Neural cell (in vitro differentiated cells): ENCODE measurements at places on chromosomes 3 and 15. TPM values are rescaled to one million over a fixed set of nuclear protein-coding genes. Genes with fewer than 3 reads are reported as not detected.

FBXL2 gene
- polyA plus RNA-seq = 82.0 and 93.0 TPM in 2 replicates

FANCD2OS gene
- not detected in 2 replicates for polyA plus RNA-seq

AMOTL2 gene
- polyA plus RNA-seq = 30.1 and 56.6 TPM in 2 replicates

SKIC8 gene
- polyA plus RNA-seq = 160 and 170 TPM in 2 replicates

ALDH1A2 gene
- 0.24 and 0.72 TPM in 2 replicates for polyA plus RNA-seq

KCNAB1 gene
- 14.9 and 17.0 TPM in 2 replicates for polyA plus RNA-seq

MAN2C1 gene
- polyA plus RNA-seq = 261 and 340 TPM in 2 replicates

NAA50 gene
- 58.9 and 69.6 TPM in 2 replicates for polyA plus RNA-seq

CLDND1 gene
- 132 and 162 TPM in 2 replicates for polyA plus RNA-seq

CILP gene
- 1.4 and 1.6 TPM in 2 replicates for polyA plus RNA-seq

ZIC1 gene
- 134 and 183 TPM in 2 replicates for polyA plus RNA-seq

EFHB gene
- 1.0 and 4.3 TPM in 2 replicates for polyA plus RNA-seq

ADGRG7 gene
- not detected in 2 replicates for polyA plus RNA-seq

SOX2 gene
- 7.2 and 7.5 TPM in 2 replicates for polyA plus RNA-seq

SERINC4 gene
- 0.38 and 0.47 TPM in 2 replicates for polyA plus RNA-seq

IL5RA gene
- polyA plus RNA-seq = 0.10 TPM in 1 of 2 replicates, not detected in the other

FBXL22 gene
- polyA plus RNA-seq = 0.28 and 0.41 TPM in 2 replicates

AGBL1 gene
- 0.12 TPM in 1 of 2 replicates, not detected in the other for polyA plus RNA-seq

GPR149 gene
- 10.7 and 10.9 TPM in 2 replicates for polyA plus RNA-seq

ARPP21 gene
- polyA plus RNA-seq = 8.3 and 12.8 TPM in 2 replicates

FAM227B gene
- 0.88 and 1.7 TPM in 2 replicates for polyA plus RNA-seq

OCA2 gene
- 0.97 TPM in 1 of 2 replicates, not detected in the other for polyA plus RNA-seq

ATP8B4 gene
- 1.0 and 2.9 TPM in 2 replicates for polyA plus RNA-seq

ZNF621 gene
- polyA plus RNA-seq = 8.0 and 8.1 TPM in 2 replicates

ROPN1 gene
- polyA plus RNA-seq = not detected in 2 replicates

COL6A5 gene
- polyA plus RNA-seq = not detected in 2 replicates

TM2D3 gene
- polyA plus RNA-seq = 337 and 343 TPM in 2 replicates

SLCO3A1 gene
- polyA plus RNA-seq = 14.2 and 24.5 TPM in 2 replicates

LMAN1L gene
- polyA plus RNA-seq = 0.18 TPM in 1 of 2 replicates, not detected in the other

LRRN1 gene
- polyA plus RNA-seq = 24.5 and 25.8 TPM in 2 replicates

RBP2 gene
- polyA plus RNA-seq = not detected in 2 replicates

SLC28A2 gene
- polyA plus RNA-seq = not detected in 2 replicates

ZKSCAN7 gene
- 23.9 and 25.9 TPM in 2 replicates for polyA plus RNA-seq

TIMP4 gene
- 0.70 TPM in 1 of 2 replicates, not detected in the other for polyA plus RNA-seq

TMCO5A gene
- polyA plus RNA-seq = not detected in 2 replicates

DUOX1 gene
- polyA plus RNA-seq = not detected in 2 replicates

CPNE9 gene
- polyA plus RNA-seq = 0.32 TPM in 1 of 2 replicates, not detected in the other

ATP10A gene
- polyA plus RNA-seq = not detected in 2 replicates

LRRIQ4 gene
- not detected in 2 replicates for polyA plus RNA-seq

ATP13A5 gene
- 0.28 TPM in 1 of 2 replicates, not detected in the other for polyA plus RNA-seq

GATM gene
- polyA plus RNA-seq = 13.3 and 15.8 TPM in 2 replicates

TARS3 gene
- polyA plus RNA-seq = 22.1 and 27.1 TPM in 2 replicates

ANKRD34C gene
- not detected in 2 replicates for polyA plus RNA-seq

SLC22A13 gene
- 0.16 TPM in 1 of 2 replicates, not detected in the other for polyA plus RNA-seq

CHL1 gene
- polyA plus RNA-seq = 187 and 199 TPM in 2 replicates

GOLGA8T gene
- not detected in 2 replicates for polyA plus RNA-seq
